ENCODE measurements at places on chromosomes 11 and 22.
A peak's percentile ranks its signal among the peaks of the same experiment; 100 is the strongest.

DNA sequence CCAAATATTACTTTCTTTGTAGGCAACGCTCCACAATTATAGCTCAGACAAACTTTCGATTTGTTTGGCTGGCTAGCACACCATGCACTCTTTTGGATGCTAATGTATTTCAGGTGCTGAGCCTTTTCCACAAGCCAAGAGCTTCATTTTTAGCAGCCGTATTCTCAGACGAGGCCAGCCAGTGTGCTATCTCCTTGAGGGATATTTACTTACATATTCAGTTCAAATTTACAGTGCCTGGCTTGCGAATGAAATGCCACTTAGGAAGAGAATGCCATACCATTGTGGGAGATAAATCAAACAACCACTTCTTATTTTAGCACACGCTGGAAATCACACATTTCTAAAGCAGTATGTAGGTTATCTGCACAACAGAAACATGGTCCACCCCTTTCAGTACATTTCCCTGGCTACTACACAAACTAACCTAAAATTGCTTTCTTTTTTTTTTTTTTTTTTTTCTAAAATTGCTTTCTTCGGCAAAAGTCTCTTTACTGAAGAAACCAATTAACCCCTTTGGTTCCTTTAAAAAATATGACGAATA is 236.9 kb downstream of the CADM1 start:
- DNase-seq: no peak

GRCh38 chr11:95515371-95515770 is 274.2 kb downstream of the FAM76B start:
- no peak for DNase-seq

DNA sequence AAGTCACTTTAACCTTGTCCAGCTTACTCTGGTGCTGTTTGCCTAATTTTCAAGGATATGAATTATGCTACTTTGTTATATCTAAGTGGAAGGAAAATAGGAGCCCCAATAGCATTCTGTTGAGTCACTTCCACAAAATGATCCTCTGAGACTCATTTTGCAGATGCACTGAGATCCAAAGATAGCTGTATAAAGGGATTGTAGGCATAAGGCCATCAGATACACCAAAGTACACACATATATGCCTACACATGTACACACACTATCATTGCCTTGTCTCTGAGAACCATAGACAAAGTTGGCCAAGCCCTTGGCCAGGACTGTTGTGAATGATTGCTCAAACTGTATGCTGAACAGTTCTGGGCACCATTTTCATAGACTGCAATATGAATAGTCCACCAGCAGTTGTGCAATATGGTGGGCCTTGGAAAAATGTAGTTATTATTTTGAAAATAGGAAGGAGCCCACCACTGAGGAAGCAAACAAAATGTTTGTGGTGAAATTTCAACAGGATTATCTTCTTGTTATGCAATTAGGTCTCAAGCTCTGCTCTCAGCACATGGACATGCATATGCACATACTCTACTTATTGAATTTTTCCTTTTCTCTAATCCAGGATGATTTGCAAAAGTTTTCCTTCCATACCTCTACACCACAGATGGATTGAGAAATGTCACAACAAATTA is 186.0 kb upstream of the CTSC start:
- no peak for DNase-seq

GRCh38 chr11:99554232-99554903 is 533.6 kb downstream of the CNTN5 start:
- DNase-seq: no peak

- no peak for DNase-seq
Measured at GRCh38 chr22:43512279-43512678, 100.5 kb downstream of the MPPED1 start.

DNA sequence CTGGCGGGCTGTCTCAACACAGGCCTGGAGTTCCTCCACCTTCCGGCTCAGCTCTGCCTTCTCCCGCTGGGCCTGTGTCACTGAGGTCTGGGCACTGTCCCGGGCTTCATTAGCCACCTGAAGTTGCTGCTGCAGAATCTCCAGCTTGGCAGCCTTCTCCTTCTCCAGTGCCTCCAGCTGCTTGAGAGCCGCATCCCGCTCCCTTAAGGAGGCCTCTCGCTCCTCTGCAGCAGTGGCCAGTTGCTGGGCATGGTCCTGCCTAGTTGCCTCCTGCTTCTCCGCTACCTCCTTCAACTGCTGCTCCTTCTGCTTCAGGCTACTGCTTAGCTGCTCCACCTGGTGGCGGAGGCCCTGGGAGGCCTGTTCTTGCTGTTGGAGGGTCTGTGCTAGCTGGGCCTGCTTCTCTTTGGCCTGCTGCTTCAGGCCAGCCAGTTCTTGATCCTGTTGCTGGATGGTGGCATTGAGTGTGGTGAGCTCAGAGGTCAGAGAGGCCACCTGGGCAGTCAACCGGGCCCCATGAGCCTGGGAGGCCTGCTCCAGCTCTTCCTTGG is 16.9 kb downstream of the IL18BP start:
- no peak for DNase-seq

- DNase-seq: no peak
Measured at GRCh38 chr11:110131386-110132123, 38.4 kb downstream of the ZC3H12C start.

GRCh38 chr11:9565822-9566560 is 7.5 kb upstream of the WEE1 start:
- peak; percentile 11 for DNase-seq

- no peak for DNase-seq
Measured at GRCh38 chr11:74037309-74037708, 28.4 kb upstream of the UCP3 start.

- peak; percentile 11 for DNase-seq
Measured at GRCh38 chr11:125933030-125933813, 12.6 kb upstream of the VSIG10L2 start.

DNA sequence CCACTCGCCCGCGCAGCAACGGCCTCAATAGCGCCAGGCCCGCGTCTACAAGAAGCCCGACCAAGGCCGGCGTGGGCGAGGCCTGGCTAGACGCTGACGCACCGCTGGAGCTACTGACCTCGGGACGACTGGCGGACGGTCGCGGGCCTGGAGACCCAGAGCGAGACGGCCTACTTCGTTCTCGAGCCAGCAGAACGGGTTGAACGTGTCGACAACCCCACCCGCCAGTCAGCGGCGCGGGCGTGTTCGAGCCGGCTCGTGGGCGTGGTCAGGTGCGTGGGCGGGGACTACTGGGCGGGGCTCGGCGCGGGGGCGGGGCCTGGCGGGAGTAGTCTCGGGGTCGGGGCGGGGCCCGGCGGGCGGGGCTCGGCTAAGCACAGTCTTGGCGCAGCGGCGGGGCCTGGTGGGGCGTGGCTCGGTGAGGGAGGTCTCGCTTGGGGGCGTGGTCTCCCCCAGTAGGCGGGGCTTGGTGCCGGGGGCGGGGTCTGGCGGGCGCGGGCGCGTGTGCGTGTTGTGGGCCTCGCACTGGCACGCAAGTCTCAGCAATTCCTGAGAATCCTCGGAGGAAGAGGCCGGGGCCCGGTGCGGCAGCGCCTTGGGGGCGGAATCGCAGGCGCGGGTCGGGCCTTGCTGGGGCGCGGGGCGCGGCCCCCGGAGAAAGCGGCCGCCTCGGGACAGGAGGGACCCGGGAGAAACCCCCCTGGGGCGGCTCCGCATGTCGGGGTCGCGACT is at the start of gene RNH1:
RNH1 (minus strand) TSS at position 248 of the 732 bp plus-strand sequence. CDS start 5,080 bp downstream, outside the sequence.
- peak; percentile 100 for DNase-seq

- no peak for DNase-seq
Measured at GRCh38 chr11:120830085-120830620, 193.7 kb upstream of the TBCEL start.

DNA sequence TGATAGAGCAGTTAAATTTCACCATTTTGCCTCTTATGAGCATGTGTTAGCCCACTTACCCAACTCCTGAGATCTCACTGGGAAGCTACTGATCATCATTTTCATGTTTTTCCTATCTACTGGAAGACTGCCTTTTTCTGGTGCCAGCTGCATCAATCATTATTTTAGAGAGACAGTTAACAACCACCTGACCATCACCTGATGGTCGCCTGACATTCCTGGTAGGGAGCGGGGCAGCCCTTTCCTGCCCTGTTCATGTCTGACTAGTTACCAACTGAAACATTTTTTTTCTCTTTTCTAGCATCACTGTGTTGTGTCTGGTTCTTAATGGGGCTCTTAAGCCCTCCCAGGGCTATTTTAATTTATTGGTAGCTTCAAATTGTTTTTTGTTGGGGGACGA is 20.2 kb upstream of the PATL1 start:
- DNase-seq: no peak

- DNase-seq: no peak
Measured at GRCh38 chr11:113213549-113213948, 100.8 kb upstream of the TTC12 start.

DNA sequence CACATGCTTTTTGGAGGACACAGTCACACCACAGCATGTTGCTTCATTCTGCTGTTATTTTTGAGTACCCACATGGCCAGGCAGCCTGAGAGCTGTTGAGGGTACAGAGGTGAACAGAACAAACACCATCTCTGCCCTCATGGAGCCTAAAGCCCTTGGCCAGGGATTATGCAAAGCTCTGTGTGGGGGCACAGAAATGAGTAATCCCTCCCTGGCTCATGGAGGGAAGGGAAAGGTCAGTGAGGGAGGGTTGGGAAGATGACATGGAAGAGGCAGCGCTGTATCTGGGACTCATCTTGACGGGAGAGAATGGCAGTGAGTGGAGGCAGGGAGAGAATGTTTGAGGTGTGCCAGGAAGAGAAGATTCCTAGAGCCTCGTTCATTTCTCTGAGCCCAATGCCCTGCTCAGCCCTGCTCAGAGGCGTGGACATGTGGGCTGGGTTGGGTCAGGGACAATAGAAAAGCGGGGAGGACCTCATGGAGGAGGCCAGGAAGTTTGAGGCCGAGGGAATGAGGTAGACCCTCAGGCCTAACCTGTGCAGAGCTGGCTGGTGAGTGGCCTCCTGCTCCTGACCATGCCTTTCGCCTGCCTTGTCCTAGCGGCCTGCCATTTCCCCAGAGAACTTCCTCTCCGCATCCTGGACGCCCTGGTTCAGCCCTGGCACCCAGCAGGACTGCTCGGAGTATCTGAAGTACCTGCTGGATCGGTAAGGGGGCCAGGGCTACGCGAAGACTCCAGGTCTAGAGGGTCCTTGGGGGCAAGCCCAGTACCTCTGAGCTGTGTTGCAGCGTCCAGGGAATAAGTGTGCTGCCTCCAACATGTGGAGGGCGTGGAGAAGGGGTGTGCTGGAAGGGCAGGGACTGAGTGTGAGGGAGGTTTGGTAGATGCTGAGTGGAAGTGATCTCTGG is 19.8 kb downstream of the USP35 start:
- DNase-seq: no peak

DNA sequence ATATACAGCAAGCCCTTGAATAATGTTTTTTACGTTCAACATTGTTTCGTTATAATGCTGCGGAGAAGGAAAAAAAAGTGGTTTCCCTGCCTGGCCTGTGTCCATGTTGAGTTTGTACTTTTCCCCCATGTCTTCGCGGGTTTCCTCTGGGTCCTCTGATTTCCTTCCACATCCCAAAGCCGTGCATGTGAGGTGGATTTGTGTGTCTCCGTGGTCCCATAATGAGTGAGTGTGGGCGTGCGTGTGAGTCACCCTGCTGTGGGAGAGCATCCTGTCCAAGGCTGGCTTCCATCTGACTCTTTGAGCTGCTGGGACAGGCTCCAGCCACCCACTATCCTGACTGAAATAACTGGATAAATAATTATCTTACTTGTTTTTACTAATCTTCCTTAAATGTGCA is 29.6 kb upstream of the SNX19 start:
- DNase-seq: no peak

DNA sequence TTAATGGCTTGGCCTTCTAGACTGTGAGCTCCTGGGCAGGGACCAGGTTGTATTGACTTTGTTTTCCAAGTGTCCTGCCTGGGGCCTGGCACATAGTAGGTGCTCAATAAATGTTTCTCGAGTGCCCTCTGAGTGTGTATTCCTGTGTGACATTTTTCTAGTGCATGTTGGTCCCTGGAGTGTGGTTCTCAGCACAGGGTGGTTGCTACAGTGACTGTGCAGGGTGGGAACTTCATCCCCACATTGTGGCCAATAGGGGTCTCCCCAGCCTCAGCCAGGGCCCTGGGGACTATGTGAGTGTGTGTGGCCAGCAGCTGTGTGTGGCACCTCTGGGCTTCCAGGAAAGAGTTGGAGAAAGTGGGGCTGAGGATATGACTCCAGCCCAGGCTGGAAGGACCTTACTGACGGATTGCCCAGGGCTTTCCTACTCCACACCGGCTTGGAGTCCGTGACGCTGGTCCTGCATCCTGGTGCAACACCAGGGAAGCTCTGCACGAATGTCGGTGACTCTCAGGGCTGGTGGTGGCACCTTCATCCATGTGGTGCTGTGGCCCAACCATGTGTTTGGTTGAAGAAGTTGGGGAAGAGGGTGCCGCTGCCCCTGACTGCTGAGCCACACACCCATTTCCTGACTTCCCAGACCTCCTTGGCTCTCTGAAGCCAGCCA is 9.0 kb upstream of the MARK2 start:
- DNase-seq: no peak

DNA sequence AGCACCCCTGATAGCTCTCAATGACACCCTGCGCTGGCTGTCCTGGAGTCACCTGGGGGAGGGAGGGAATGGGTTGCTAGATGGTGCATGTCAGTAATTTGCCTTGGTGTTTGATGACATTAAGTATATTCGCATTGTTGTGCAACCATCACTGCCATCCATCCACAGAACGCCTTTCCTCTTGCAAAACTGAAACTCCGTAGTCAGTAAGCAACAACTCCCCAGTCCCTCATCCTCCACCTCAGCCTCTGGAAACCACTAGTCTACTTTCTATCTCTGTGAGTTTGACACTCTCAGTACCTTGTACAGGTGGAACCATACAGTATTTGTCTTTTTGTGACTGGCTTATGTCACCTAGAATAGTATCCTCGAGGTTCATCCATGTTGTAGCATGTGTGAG is 62.6 kb downstream of the PKNOX2 start:
- DNase-seq: no peak

DNA sequence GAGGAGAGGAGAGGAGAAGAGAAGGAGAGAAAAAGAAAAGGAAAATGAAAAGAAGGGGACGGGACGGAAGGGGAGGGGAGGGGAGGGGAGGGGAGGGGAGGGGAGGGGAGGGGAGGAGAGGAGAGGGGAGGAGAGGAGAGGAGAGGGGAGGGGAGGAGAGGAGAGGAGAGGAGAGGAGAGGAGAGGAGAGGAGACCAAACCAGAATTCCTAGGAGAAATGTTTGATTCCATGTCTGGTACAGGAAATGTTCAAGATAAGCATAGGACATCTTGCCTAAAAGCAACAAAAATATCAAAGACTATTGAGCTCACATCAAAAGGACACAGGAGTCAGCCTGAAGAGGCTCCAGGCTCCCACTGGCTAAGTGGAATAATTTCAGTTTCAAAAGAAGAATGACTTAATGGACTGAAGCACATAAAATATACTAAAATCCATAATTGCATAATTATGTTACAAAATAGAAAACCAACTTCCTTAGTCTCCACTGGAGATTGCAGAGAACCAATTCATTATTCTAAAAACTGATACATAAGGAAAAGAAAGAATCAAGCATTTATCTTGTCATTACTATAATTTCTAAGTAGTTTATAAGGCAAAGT is 101.1 kb upstream of the APOA1 start:
- no peak for DNase-seq

DNA sequence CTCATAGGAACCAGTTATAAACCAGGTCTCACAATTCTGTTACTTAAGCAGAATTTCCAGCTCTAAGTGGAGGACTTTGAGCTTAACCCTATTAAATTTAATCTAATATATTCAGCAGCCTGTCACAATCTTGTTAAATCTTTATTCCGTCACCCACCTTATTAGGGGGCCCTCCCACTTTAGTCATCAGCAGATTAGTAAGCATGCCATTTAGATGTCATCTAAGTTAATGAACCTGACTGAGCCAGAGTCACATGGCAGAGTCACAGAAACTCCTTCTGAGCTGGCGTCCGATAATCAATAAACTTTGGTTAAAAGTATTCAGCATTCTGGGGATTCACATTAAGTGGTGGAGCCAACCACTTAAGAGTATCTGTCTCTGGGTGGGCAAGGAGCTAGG is 35.1 kb downstream of the TTC12 start:
- DNase-seq: no peak

- no peak for DNase-seq
Measured at GRCh38 chr11:103295704-103296103, 186.5 kb downstream of the DYNC2H1 start.
